ENCODE measurements at places on chromosomes 3 and 15.
A peak's percentile ranks its signal among the peaks of the same experiment; 100 is the strongest.

- peak; percentile 29 for DNase-seq
These were observed 55.4 kb upstream of the KLF13 start for GRCh38 chr15:31271224-31271635.

DNA sequence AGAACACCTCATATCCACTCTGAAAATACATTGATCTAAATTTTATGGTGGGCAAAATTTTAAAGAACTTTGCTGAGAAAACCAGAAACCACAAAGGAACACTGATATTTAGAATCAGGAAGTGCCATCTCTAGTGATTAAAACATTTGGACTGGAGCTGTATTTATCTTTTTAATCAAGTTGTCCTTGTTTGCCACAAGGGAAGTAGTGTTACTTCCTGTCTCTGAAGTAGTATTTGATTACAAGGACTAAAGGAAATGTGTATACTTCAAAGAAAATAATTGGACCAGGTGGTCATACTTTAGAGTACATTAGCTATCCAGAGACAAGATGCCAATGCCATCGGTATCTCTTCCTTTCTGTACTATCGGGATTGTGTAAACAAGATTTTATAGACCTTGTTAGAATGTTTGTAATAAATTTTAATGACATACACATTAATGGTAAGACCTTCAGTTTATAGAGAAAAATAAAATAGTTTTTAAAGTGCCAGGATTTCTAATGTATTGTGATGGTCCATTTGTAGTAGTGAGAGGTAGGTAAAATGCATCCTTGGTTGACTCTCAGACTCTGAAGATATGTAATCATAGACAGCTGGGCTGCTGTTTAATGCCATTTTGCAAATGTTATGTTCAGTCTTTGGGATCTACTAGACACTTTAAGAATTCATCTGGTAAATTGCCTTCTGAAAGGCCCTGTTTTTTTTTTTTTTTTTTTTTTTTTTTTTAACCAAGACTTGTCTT lies 131.9 kb downstream of the B3GALNT1 start:
- no peak for DNase-seq

DNA sequence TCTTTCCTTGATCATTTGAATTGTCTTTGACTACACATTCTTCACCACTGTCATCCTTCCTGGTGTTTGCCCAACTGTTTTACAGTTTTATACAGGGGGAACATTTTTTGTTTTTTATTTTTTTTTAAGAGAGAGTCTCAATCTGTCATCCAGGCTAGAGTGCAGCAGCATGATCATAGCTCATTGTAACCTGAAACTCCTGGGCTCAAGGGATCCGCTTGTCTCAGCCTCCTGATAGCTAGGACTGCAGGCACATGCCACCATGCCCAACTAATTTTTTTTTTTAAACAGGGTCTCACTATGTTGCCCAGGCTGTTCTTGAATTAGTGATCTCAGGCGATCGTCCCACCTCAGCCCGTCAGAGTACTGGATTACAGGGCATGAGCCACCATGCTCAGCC lies 222.6 kb downstream of the BBX start:
- no peak for DNase-seq

DNA sequence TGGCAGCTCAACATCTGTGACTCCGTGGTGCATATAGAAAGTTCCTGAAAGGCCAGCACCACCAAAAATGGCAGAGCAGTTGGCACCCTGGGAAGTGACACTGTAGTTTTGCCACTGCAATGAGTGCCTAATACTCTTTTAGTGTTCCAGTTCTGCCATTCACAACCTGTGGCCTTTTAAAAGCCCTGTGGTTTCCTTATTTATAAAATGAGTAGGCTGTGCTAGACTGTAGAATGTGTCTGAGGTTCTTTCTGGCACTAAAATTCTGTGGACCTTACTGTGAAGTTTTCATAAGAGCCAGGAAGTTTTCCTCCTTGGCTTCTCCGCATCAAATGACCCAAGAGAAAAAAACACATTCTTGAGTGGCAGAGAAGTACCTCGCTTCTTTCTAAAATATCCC lies 74.1 kb downstream of the MME start:
- no peak for DNase-seq

DNA sequence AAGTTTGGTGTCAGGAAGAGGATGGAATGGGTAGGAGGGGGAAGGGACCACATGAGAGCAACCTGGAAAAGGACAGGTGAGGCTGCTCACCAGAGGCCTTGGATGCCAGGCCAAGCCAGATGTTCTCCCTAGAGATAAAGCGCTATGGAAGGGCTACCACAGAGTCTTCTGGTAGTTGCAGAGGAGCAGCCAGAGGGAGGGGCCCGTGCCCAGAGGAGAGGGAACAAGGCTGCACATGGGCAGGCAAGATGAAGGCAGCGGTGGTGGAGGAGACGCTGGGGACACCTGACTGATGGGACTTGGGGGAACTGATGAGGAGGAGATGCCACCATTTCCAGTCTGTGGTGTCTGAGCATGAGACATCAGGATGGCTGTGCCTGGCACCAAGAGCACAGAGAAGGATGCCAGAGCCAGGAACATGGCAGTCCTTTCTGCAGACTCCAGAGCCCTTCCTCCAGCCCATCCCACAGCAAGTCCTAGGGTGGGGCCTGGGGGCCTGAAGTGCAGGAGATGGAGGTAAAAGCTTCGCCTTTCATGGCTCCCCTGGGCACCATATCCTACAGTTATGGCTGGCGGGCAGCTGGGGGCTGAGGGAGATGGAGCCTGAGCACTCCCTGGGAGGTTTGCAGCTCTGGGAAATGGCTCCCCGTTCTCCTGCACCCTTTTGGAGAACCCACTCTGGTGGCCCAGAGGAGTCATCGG lies 103.0 kb downstream of the ETFA start:
- no peak for DNase-seq

GRCh38 chr3:26015752-26016151 lies 225.9 kb downstream of the OXSM start:
- DNase-seq = no peak

DNA sequence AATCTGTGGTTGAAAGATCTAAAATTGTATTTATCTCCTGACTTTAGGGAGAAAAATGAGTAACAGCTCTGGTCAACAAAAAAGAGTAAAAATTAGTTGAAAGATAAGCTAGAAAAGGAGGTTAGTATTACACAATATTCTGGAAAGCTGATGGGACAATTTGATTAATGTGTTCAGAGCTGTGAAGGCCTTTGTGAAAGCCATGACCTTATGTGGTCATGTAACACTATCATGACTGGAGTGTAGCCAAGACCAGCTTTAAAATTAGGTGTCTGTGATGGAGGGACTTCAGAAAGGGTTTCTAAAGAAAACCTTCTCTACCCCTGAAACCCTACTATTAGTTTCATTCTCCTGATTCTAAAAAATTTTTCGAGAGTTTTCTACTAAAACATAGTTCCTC lies 127.2 kb downstream of the NFKBIZ start:
- DNase-seq = no peak

- DNase-seq = no peak
These were observed 559.5 kb upstream of the SEMA6D start for GRCh38 chr15:47157827-47158226.

GRCh38 chr3:44237161-44237560 lies 4.5 kb upstream of the TOPAZ1 start:
- no peak for DNase-seq

GRCh38 chr3:5021116-5022092 lies 42.2 kb downstream of the BHLHE40 start:
- DNase-seq = no peak

- no peak for DNase-seq
These were observed 68.6 kb downstream of the FILIP1L start for GRCh38 chr3:100045696-100046095.

DNA sequence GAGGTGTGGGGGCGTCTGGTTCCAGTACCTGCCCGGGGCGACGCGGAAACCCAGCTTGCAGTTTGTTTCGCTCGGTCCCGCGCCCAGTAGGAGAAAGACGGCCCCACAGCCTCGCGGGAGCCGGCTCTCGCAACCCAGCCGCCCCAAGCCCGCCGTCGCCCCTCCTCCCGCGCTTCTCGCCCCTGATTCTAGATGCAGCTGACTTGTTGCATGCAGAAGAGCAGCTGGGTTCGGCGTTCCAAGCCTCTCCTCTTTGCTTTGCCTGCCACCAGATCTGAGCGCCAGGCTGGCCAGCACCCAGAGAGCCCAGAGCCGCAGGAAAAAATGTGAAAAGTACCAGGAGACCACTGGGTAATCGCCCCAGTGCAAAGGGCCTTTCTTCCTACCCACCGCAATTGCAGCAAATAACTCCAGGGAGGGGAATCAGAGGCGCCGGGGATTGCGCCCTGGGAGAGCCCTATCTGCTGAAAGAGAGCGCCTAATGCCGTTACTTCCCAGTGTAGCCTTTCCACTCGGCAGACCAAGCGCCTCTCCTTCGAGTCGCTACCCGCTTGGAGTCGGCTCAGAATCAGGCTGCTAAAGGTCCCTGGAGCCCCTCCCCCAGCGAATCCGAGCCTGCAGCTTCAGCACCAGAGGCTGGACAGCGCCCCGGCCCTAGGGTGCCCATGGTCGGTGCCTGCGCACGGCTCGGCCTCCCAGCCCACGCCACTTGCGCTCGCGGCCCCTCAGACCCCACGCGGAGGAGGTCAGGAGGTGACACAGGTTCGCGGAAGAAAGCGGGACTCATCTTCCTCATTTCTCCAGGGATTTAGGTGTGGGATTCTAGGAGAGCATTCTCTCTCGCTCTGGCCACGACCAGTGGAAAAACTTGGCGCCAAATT lies 15.7 kb upstream of the AEN start:
- peak; percentile 67 for DNase-seq

GRCh38 chr3:122497425-122497824 lies 17.3 kb downstream of the KPNA1 start:
- DNase-seq = no peak

GRCh38 chr15:78177447-78177873 lies 28.3 kb downstream of the IDH3A start:
- peak; percentile 47 for DNase-seq

DNA sequence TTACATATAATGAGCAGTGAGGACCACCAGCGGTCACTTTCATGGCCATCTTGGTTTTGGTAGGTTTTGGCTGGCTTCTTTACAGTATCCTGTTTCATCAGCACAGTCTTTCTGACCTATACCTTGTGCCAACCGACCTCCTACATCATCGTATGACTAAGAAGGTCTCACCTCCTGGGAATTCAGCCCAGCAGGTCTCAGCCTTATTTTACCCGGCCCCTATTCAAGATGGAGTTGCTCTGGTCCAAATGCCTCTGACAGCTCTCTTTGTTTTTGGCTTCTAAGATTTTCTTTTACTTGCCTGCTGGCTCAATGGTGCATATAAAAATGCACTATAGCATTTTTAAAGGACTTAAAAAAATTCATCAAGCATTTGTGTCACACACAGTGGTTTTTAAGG lies 3.2 kb upstream of the MME start:
- no peak for DNase-seq

DNA sequence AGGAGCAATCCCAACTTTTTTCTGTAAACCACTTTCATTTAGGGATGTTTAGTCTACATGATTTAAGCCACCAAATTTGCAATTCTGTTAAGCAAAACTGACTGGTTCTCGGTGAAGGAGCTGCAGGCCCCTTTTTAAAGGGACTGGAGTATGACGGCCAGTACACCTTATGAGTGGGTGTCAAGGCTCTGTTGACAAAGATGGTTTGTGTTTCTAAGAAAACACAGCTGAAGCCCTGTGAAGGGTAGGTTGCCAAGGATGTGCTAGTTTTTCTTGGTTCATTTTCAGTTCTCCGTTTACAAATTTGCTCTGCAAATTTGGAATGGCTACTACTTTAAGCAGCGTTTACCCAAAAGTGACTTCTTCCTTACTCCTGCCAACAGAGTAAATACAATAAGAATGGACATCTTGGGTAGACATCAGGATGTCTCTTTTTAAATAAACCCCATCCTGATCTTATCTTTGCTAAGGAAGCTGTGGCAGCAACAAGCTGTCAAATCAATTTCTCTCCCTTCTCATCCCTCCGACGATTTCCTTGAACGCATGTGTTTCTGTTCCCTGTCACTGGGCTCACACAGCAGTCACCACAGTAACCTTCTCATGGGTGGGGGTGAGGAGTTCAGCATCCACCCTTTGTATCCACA lies 58.2 kb upstream of the CMTM8 start:
- no peak for DNase-seq

- no peak for DNase-seq
These were observed 4.2 kb downstream of the UBAP1L start for GRCh38 chr15:65110676-65111292.

DNA sequence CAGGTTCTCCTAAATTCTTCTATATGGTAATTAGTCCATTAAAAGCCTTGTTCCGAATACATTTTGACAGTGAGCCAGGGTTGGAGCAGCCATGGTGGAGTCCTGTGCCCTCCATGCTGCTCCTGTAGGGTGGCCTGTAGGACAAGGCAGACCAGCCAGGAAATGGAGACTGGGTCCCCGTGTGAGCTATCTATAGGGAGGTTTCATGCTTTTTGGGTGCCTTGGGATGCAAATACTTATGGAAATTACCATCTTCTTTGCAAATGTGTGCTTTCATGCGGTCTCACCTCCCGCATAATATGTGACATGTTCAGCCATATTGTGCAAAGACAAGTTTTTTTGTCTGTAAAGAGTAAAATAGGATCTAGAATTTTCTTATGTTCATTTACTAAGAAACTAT lies 58.0 kb upstream of the FURIN start:
- no peak for DNase-seq

DNA sequence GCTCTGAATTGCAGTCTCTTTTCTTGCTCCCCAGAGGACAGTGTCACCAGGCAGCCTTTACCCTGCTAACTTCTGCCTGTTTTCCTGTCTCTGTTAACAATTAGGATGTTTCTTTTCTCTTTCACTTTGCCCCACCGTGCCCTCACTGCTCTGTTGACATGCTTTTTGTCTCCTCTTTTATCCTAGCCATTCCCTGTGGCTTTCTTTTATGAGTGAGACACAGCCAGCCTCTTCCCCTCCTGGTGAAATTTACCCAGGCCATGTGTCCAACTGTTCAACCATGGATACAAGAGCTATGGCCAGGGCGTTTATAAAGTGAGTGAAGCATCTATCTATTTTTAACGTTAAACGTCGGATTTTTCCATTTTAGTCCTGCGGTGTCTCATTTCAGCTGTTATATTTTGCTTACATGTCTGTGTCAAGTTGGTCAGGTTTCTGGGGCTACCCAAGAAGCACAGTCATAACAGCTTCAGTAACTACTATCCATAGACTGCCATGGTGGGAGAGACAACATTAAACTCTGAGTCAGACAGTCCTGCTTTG lies 443.2 kb upstream of the AZI2 start:
- DNase-seq = no peak

DNA sequence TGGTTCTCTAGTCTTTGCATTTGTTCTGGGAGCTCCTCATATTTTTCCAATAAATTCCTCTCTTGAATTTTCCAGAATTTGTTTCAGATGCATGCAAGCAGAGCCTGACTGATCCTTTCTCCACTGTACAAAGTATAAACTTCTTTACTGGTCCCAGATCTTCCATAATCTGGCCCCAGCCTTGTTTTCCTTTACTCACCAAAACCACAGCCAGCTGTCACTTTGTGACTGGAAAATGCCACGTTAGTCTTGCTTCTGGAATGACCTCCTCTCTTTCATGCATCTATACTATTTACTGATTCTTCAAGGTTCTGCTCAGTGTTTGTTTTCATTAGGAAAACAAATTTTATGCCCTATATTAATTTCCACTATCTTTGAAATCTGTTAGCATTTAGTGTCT lies 60.4 kb upstream of the SPPL2A start:
- DNase-seq = no peak
